NCI-H1048 (cell line): ENCODE measurements at places on chromosomes 12 and 14.

- no peak for DNase-seq
Observed at GRCh38 chr14:54444681-54445080, 3.5 kb upstream of the CNIH1 start.

DNA sequence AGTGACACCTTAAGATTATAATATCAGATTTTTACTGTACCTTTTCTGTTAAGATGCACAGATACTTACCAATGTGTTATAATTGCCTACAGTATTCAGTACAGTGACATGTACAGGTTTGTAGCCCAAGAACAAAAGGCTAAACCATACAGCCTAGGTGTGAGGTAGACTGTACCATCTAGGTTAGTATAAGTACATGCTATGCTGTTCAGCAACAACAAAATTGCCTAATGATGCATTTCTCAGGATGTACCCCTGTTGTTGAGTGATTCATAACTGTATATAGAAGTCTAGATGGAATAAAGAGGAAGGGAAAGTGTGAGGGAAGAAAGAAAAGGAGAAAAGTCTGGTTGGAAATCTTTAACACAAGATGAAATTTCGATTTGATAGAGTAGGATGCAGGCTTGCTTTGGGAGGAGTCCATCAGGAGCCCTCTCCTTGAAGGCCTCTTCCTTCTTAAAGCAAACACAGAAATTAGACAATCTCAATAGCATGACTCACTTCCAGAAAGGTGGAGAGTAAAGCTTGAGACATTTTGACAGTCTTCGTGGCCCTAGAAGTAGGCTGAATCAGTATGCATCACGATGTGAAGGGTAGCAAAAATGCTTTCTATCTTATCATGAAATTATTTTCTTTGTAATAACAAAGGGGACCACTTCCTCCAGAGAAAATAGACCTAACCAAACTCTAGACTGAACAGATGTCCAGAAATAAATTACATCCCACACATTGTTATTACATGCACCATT, 191.5 kb downstream of the SYT1 start:
- no peak for DNase-seq

- DNase-seq, result no peak
Observed at GRCh38 chr12:65952737-65953209, 128.5 kb downstream of the HMGA2 start.

- no peak for DNase-seq
Observed at GRCh38 chr14:86296173-86296572, 766.2 kb downstream of the FLRT2 start.

GRCh38 chr12:1811281-1811947, 9.0 kb upstream of the LRTM2 start:
- no peak for DNase-seq

GRCh38 chr12:108345716-108346633, 6.9 kb upstream of the CMKLR1 start:
- DNase-seq, result no peak

DNA sequence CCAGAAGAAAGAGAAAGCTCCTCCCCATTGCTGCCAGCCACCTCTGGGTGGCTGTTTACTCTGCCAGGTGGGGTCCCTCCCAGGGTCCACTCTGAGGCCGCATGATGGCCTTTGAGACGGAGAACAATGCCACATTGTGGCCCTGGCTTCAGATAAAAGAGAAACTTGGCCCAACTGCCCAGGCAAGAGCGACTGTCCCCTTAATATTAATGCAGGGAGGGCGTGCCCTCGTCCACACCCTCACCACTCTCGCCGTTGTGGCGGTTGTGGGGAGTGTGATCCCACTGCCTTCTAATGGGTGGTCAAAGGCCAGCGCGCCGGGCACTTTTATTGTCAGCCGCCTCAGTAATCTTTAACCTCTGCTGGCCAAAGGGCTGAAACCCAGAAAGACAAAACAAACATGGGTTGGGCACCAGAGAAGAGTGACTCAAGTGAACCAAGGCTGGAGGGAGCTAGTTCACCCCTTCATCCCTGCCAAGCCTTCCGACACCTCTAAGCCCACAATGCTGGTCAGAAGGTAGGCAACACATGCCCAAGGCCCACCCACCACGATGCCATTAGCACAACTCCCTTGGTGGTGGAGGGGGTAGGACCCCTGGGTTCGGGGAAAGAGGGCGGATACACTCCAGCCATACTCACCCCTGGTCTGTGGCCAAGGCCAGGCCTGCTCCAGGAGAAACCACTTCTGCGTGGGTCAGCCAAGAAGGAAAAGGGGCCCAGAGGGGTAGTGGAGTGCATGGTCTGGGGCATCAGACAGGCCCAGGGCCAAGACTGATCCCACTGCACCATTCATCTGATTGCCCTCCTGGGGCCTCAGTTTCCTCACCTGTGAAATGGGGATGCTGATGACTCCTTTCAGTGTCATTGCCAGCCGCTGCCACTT, 44.5 kb upstream of the BCL11B start:
- no peak for DNase-seq

GRCh38 chr12:123634142-123634561, 523 bp downstream of the GTF2H3 start:
- no peak for DNase-seq
